ENCODE measurements at places on chromosomes 3 and 15.

- peak; percentile 50 for DNase-seq
Observed at GRCh38 chr3:137259701-137260100, 301.9 kb downstream of the IL20RB start.

DNA sequence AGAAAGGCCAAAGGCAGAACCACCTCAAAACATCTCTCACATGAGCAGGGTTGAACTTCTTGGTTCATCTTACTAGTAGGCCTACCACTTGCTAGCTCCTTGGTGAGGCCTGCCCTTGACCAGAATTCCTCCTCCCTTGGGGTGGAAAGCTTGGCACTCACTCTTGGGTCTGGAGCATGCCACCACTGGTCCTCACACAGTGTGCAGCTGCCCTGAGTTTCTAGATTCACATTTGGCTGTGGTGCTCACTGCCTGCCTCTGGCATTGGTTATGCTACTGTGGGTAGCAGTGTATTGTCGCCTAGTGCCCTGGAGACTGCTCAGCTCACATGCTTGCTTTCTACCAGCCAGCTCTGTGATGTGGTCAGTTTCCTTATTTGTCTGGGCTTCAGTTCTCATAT, 23.7 kb downstream of the OXNAD1 start:
- no peak for DNase-seq

DNA sequence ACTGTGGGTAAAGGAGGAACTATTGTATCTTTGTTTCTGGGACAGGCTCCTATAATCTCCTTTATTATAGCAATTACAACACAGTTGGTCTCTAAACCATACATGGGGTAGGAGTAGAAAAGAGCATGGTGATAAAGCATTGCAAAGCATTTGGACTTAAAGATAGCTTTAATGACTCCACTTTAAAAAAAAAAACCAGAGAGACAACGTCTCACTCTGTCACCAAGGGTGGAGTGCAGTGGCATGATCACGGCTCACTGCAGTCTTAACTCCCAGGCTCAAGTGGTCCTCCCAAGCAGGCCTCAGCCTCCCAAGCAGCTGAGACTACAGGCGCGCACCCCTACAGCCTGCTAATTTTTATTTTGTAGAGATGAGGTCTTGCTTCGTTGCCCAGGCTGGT, 68.2 kb downstream of the DENND4A start:
- DNase-seq, result no peak

DNA sequence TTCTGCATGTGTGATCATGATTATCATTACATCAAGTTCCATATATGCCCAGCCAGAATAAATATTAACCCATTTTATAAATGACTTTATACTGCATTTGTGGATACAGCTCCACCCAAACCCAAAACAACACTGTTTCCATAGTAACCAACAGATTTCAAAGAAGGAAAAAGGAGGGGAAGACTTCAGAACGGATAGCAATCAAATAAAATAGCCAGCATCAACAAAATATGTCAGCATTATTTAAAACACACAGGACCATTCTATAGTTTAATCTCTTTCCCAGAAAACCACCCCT, 114.4 kb downstream of the FOXP1 start:
- peak; percentile 44 for DNase-seq

- no peak for DNase-seq
Observed at GRCh38 chr3:74353039-74353438, 261.4 kb downstream of the CNTN3 start.

- DNase-seq, result no peak
Observed at GRCh38 chr3:145015253-145015652, 1043.6 kb downstream of the DIPK2A start.
